DMS79 treated with DMSO at 0.1 percent for 48 hours (cell line): ENCODE measurements at places on chromosomes 16 and 17.

DNA sequence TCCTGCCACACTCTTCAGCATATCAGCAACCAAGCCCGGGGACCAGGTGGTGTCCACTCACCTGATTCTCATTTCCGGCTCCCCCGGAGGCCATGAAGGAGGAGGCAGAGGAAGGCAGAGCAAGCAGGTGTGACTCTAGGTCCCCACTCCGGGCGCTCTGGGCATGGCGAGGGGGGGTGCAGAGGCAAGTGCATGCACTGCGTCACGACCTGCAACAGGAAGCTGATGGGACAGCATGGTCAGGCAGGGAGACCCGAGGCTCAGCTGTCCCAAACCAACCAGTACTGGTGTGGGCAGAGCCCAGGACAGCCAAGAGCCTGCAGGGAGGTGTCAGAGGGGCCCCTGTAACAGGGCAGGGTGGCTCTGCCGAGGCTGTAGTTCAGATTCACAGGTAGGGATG, 2.1 kb upstream of the ENGASE start:
- no peak for DNase-seq

DNA sequence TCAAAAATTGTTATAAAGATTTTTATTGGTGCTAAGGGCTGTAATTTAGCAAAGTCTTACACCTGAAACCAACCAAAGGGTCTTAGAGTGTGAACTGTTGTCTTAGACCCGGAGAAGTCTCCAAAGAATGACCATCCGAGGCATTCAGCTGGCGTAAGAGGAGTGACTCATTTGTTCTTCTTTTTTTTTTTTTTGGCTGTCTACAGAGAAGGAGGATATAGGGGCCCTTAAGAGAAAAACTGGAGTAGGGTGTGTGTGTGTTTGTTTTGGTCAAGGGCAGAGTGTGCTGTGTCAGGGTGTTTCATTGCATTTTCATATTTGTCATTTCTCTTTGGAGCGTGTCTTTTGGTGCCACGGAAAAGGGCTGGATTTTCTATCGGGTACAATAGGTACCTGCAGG, 508.0 kb downstream of the WWOX start:
- peak; percentile 13 for DNase-seq

DNA sequence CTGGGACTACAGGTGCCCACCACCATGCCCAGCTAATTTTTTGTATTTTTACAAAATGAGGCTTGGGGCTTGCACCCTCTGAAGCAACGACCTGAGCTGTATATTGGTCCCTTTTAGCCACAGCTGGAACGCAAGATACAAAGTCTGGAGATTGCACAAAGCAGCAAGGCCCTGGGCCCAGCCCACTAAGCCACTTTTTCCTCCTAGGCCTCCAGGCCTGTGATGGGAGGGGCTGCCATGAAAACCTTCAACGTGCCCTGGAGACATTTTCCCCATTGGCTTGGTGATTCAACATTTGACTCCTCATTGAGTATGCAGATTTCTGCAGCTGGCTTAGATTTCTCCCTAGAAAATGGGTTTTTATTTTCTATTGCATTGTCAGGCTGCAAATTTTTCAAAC, 69.2 kb downstream of the CYB561 start:
- DNase-seq: no peak

GRCh38 chr17:795276-795675, 13.1 kb downstream of the MRM3 start:
- no peak for DNase-seq

DNA sequence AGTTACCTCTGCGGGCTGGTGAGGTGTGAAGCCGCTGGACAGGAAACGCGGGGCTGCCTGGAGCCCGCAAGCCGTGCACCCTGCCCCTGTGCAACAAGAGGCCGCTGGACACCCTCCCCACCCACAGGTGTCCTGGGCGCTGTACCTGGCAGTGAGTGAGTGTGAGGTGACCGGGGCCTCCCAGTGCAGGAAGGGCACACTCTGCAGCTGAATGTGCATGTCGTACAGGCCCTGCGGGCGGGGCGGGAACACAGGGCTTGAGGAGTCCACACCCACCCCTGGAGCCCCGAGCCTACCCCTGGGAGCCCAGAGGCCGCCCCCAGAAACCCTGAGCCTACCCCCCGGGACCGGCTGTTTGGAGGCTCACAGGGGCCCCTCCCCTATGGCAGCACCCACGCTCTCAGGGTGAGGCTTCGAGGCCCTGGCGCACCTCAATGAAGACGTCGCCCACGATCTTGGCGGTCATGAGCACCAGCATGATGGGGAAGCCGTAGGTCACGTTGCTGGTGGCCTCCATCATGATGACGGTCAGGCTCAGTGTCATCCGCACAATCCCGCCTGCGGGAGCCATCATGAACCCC, 4.3 kb upstream of the CCDC154 start:
- no peak for DNase-seq

GRCh38 chr17:41284546-41284945, 9.0 kb downstream of the KRTAP9-7 start:
- DNase-seq: no peak

DNA sequence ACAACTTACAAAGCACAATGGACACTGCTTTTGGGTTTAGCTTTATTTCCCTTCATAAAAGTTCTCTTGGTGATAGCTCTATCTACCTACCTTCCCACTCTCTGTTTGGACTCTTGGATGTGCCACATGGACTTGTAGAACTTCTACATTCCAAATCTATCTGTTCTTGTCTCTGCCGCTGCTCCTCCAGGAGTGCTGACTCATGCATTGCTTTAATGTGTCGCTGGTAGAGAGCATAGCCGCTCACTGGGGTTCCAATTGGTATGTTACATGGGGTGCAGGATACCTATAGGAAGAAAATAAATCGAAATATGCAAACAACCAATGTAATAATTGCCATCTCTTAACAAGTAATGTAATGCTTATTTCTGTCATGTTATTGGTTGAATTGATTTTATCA, 92.1 kb downstream of the TTC19 start:
- no peak for DNase-seq

DNA sequence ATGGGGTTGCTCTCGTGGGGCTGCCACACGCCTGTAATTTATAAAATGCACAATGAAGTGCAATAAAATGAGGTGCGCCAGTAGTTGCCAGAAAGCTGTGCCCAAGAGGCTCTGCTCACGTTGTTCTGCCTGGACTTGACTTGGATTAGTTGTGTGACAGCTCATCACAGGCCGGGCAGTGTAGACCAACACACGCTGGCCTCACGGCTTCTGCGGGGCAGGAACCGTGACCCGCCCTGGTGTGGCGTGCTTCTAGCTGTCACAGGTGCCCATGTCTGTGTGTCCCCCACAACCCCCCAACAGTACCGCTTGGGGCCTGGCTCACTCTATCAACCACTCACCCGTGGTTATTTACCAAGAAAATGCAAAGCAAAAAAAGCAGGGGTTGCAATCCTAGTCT, 112.2 kb upstream of the ZNF750 start:
- no peak for DNase-seq

GRCh38 chr17:73691321-73691766, 47.1 kb upstream of the SDK2 start:
- DNase-seq: no peak

DNA sequence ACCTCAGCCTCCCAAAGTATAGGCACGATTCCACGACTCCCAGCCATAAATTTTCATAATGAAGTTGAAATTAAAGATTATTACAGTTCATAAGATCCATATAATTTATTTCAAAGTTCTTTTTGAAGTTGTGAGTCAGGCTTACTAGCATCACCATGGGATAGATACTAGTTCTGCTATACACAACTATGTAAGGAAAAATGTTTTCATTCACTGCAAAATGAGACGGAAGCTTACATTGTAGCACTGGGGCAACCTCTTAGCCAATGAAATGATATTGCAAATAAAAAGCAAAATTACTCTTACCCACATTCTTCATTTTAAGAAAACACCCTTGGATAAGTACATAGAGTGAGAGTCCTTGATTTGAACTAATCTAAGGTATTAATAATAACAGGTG, 18.8 kb upstream of the MARCHF10 start:
- DNase-seq: no peak

DNA sequence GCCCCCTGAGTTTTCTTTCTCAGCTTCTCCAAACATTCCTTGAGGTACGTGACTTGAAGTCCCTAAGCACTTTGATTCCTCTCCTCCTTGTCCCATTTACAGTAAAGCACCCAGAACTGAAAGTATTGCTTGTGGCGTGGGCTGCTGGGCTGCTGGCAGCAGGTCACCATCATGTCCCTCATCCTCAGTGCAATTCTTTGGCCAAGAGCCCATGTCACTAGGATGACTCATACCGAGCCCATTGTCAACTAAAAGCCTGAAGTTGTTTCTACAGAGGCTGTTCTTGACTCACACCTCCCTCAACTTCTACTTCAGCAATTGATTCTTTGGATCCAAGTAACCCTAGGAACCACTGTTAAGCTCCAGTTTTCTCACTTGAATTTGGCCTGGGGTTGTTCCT, 54.3 kb downstream of the KPNA2 start:
- peak; percentile 65 for DNase-seq

DNA sequence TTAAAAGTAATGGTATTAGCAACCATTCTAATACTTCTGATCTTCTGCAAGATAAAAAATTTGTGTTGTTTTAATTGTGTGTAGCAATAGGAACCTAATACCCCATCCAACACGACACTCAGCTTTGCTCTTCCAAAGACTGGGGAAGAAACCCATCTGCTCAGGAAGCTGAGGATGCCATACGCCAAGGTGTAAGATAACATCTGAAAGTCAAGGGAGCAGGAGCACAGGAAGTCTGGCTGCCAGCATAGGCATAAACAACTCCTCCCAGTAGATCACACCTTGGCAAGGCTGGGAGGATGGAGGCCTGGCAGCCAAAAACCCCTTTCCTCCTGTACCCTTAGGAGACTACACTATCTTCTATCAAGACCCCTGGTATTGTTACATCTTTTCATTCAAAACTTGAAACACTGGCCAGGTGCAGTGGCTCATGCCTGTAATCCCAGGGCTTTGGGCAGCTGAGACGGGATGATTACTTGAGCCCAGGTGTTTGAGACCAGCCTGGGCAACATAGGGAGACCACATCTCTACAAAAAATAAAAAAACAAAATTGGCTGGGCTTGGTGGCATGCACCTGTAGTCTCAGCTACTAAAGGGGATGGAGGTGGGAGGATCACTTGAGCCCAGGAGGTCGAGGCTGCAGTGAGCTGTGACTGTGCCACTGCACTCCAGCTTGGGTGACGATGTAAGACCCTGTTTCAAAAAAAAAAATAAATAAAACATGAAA, 5.7 kb upstream of the SPHK1 start:
- no peak for DNase-seq

- no peak for DNase-seq
These were observed 9.1 kb downstream of the MPRIP start for GRCh38 chr17:17051380-17051779.

- no peak for DNase-seq
These were observed 96.1 kb downstream of the C17orf67 start for GRCh38 chr17:56737421-56738161.

DNA sequence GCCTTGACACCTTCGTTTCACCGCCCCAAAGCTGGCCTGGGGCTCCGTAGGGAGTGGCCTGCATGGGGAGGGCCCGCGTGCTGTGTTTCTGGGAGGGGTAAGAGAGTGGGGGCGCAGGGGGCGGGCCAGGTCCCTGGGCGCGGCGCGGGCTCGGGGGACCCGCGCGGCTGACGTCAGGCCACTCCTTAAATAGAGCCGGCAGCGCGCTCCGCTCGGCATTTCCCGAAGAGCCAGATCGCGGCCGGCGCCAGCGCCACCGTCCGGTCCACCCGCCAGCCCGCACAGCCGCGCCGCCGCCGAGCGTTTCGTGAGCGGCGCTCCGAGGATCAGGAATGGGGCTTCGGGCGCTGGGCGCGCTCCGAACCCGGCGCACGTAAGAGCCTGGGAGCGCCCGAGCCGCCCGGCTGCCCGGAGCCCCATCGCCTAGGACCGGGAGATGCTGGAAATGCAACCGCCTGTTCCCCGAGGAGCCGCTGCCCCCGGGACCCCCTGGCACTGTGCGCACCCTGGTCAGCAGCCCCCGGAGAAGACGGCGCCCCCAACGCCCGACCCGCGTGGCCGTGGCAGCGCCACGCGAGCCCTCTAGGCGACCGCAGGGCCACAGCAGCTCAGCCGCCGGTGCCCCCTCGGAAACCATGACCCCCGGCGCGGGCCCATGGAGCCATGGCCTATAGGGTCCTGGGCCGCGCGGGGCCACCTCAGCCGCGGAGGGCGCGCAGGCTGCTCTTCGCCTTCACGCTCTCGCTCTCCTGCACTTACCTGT, at the start of gene HS3ST2:
HS3ST2 (plus strand) TSS at position 215 of the 763 bp plus-strand sequence; CDS start at position 664, 449 bp downstream.
- DNase-seq: peak; percentile 19

GRCh38 chr16:57032346-57032745, 43.0 kb downstream of the NLRC5 start:
- DNase-seq: no peak

DNA sequence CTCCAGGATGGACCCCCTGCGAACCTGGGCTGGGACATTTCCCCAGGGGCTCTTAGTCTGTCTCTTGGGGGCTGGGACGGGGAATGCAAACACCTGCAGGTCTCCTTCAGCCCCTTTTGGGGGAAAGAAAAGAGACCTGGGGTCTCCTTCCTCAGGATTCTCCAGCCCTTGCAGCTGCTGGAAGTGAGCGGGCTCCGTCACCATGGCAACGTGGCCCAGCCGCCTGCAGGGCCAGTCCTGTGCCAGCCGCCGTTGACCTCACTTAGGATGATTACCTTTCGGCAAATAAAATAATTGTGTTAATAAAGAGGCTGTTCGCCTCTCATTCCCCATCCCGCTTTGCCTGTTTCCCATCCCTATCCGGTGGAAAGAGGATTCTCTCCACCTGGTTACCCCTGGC, 25.7 kb downstream of the MRM1 start:
- peak; percentile 58 for DNase-seq

DNA sequence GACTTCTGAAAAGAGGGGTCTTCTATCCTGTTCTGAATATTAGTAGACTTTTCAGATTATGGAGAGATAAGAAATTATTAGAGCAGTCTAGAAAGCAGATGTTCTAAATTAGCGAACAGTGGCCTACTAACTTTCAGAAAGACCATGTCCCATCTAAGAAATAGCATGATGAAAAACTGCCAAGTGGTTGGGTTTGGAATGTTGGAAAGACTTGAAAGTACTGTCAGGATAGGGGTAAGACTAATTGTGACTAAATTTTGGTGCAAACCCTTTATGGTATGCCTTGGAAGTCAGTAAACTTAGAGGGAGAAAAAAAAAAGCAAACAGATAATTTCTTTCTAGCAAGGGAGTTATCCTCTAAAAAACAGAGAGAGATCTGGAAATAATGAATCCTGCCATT, 41.1 kb downstream of the TANGO6 start:
- no peak for DNase-seq

DNA sequence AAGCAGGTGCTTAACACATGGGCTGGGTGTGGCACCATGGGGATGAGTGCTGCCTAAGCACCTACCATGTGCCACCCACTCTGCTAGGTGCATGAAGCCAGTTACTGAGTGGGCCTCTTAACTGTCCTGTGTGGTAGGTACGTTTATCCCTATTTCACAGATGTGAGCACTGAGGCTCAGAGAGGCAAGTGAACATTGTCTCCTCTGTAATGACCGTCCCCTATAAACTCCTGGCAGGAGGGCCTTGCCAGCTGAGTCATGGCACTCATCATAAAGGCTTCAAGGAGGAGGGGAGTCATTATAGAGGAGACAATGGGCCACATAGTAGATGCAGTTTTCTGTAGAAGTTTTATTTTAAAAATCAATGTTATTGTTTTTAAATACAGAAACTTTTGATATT, 79.1 kb downstream of the RAB11FIP4 start:
- DNase-seq: no peak

GRCh38 chr16:85607321-85607765, 5.8 kb upstream of the GSE1 start:
- no peak for DNase-seq
